IMR-90 (cell line): ENCODE measurements at places on chromosomes 3 and 15. TPM values are rescaled to one million over a fixed set of nuclear protein-coding genes. Genes with fewer than 3 reads are reported as not detected.

Gene GOLGA8S
- under 0.01 TPM in 2 replicates for total RNA-seq

Gene FBXW12
- not detected in 2 replicates for total RNA-seq

Gene VWA5B2
- total RNA-seq, result not detected in 2 replicates

Gene RGMA
- total RNA-seq, result 0.18 TPM in 1 of 2 replicates, not detected in the other

Gene TM4SF1
- total RNA-seq, result 232 and 366 TPM in 2 replicates

DNA sequence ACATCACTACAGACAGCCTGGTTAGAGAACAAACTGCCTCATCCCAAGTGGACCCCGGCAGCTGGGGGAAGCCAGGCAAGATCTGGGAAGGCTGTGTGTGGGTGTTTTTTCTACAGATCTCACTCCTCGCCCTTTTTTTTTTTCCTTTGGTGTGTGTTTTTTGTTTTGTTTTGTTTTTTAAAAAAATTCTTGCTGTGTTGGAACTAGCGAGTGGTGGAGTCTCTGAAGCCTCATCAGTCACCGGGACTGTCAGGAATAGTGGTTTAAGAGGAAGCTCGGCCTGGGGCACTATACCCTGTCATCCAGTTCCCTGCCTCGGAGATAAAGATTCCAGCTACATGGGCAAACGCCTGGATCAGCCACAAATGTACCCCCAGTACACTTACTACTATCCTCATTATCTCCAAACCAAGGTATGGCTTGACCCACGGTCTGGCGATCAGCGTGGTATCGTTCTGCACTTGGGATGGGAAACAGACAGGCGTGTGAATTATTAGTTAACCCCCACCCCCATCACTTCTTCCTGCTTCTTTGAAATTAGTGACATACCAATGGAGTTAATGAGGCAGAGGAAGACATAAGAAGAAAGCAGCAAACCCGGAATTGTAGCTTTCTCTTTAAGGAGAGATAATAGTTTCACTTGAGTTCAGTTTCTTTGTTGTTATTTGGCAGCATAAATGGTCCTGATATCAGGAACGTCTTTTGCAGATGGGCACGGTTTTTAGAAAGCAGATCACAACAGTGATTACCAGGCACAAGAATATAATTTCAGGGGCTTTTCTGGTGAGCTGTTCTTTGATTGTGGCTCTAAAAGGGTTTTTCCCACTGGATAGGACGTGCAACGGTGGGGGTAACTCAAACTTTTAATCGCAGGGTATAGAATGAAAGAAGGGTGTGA is 722 bp downstream of the RBMS3 start:
- H3K4me1 ChIP-seq, result peaks cover 9% of the 10 kb centered on the region
- peak; percentile 59 for DNase-seq
- no peaks in the 10 kb centered on the region for H3K27me3 ChIP-seq
- peak overlapping the region; percentile 91 for H3K4me3 ChIP-seq
- peak overlapping the region; percentile 95 for H3K27ac ChIP-seq

DNA sequence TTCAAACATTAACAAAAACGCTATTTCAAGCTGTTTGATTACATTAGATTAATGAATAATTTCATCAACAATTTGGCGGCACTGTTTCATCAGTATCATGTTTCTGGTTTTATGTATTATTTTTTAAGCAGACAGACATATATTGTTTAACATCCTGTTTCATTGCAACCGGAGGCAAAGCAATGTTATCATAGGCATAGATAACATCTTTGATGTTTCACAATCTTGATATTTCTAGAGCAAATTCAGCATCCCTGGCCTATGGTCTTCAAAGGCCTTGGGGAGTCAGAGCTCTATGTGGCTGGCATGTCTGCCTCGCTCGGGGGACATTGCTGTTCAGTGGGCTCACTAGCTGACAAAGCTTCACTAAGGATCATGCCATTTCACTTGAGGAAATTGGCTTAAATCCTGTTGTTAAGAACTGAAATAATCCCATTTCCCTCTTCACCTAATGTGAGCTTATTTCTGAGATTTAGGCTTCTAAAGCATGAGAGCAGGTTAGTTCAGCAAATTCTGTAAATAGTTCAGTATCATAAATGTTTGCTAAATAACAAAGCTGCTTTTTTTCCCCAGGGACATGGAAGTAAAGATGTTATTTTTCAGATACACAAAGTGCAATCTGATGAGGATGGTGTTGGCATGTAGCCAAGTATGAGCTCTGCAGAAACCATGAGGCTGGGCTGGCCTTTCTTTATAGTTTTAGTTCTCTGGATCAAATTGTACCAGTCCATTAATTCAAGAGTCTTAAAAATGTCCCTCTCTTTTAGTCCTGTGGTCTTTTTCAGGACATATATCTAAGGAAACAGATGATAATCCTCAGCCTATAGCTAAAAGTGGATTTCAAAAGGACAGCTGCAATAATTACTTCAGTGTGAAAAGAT is 941.4 kb downstream of the PLOD2 start:
- H3K4me3 ChIP-seq, result no peak overlapping the region
- no peaks in the 10 kb centered on the region for H3K4me1 ChIP-seq
- no peaks in the 10 kb centered on the region for H3K36me3 ChIP-seq
- no peak for DNase-seq

DNA sequence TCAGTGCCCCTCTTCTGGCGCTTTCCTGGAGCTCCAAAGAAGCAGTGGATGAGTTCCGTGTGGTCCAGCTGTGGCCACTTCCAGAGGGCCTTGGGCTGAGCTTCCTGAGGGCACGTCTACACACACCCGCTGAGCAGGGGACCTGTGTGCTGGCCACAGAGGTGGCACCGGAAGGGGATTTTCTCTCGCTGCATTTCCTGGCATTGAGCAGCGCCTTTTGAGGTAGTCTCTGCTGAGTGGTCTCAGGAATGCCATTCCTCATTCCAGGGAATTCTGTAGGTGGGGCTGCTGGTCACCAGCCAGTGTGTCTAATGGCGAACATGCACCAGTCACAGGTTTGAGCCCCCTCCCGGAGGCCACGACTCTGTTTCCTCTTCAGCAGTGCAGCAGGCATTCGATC is 48.1 kb downstream of the AMOTL2 start:
- no peak for DNase-seq
- H3K4me1 ChIP-seq, result peaks cover 38% of the 10 kb centered on the region
- no peaks in the 10 kb centered on the region for H3K27me3 ChIP-seq
- H3K27ac ChIP-seq, result peak overlapping the region; percentile 89
- H3K36me3 ChIP-seq, result no peaks in the 10 kb centered on the region

DNA sequence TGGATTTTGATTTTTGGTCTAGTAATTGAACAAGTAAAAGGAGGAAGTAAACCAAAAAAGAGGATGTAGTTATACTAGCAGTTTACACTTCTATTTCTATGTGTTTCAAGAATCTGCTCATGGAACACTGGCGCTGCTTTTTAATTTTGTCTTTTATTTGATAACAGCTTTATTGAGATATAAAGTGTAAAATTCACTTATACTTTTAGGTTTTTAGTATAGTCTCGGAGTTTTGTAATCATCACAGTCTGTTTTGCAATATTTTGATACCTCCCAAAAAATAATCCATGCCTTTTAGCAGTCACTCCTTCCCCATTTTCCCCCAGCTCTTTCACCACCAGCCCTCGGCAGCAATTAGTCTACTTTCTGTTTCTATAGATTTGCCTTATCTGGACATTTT is 18.0 kb downstream of the UBE2E2 start:
- H3K27ac ChIP-seq, result no peak overlapping the region
- H3K4me3 ChIP-seq, result no peak overlapping the region
- DNase-seq, result no peak
- no peaks in the 10 kb centered on the region for H3K4me1 ChIP-seq
- no peaks in the 10 kb centered on the region; the same call in 1 of the 2 replicates for H3K27me3 ChIP-seq

- no peaks in the 10 kb centered on the region for H3K27me3 ChIP-seq
- H3K4me3 ChIP-seq, result no peak overlapping the region
- peaks cover 8% of the 10 kb centered on the region; the same call in 1 of the 2 replicates for H3K36me3 ChIP-seq
- no peak overlapping the region for H3K27ac ChIP-seq
Observed at GRCh38 chr3:48475188-48475587, 28.7 kb downstream of the ATRIP start.

GRCh38 chr3:34016925-34017587 is 218.6 kb downstream of the PDCD6IP start:
- no peak overlapping the region for H3K4me3 ChIP-seq
- peaks cover 12% of the 10 kb centered on the region for H3K4me1 ChIP-seq
- H3K27me3 ChIP-seq, result no peaks in the 10 kb centered on the region

- H3K27me3 ChIP-seq, result no peaks in the 10 kb centered on the region
- no peaks in the 10 kb centered on the region for H3K36me3 ChIP-seq
- no peak overlapping the region for H3K4me3 ChIP-seq
- peak; percentile 3 for DNase-seq
Observed at GRCh38 chr3:6605227-6605626, 255.7 kb upstream of the GRM7 start.

DNA sequence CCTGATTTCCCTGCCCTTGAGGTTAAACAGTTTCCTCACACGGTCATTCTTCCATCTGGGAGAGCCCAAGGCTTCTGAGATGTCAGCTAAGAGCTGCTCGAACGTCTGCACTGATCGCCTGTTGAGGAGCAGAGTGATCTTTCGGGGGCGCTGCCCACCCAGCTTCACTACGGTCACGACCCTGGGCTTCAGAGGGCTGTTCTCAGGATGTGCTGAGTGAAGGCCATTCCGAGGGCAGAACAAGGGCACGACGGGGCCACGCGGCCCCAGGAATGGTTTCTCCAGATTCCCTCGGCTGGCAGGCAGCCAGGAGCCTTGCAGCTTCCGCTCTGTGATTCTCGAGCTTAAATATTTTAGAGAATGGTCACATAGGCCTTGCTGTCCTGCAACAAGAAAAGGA is 25.7 kb downstream of the DCLK3 start:
- no peak overlapping the region for H3K27ac ChIP-seq
- H3K27me3 ChIP-seq, result peaks cover 7% of the 10 kb centered on the region
- H3K4me1 ChIP-seq, result no peaks in the 10 kb centered on the region
- no peak for DNase-seq
